CD4-positive, alpha-beta T cell treated with Interleukin-4 for 4 hours (primary cell): ENCODE measurements at places on chromosomes 1 and 21.

DNA sequence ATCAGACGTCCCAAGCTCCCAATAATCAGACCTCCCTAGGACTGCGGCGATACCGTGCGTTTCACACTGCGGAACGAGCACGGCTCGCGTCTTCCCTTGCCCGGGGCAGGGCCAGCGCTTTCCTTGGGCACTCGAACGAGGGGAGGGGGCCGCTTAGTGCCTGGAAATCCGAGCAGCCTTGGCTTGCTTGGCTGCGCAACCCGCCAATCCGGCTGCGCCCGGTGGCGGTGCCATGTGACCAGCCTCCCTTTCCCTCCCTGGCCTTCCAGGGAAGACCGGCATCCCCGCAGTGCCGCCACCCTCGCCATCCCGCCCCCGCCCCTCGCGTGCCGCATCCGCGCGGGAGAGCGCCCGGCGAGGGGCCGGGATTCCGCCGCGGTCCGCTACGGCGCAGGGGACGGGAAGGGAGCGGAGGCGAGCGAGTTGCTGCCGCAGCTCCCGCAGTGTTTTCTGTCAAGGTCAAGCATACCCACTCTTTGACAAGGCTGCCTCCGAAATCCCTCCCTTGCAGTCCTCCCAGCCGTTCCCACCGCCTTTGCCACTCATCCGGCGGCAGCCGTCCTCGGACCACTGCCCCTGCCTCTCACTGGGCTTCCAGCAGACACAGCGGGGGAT is 8.3 kb upstream of the RNF19B start:
- DNase-seq: no peak

DNA sequence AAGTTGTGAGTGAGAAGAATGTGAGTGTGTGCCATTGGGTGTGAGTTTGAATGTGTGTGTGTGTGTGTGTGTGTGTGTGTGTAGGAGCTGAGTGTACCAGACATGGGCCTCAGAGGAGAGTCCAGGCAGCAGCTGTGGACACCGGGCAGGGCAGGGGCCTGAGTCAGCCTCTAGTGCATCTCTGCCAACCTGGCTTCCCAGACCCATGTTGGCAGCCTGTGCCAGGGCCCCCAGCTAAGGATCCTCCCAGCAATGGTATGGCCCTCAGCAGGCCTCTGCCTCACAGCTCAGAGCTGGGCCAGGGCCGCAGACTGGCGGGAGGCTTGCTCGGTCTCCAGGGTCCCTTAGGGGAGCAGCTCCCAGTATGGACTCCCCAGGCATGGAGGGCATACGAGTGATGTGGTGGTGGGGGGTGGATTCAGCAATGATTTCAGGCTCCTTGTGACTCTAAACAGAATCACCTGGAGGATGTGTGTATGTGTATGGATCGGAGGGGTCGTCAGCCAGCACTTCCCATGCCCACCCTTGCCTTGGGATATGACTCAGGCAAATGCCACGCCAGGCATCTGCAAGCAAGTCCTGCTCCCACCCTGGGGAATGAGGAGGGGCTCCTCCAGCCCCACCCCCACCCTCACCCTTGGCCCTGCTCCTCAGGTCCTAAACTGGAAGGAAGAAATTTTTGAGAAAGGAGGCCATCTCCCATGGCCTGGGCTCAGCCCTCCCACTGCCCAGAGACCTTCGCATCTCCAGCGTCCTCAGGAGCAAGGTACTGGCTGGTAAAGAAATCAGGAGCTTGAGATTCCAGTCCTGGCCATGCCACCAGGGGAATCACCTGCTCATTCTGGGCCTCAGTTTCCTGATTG is 1.8 kb upstream of the FOXO6 start:
- DNase-seq: no peak

DNA sequence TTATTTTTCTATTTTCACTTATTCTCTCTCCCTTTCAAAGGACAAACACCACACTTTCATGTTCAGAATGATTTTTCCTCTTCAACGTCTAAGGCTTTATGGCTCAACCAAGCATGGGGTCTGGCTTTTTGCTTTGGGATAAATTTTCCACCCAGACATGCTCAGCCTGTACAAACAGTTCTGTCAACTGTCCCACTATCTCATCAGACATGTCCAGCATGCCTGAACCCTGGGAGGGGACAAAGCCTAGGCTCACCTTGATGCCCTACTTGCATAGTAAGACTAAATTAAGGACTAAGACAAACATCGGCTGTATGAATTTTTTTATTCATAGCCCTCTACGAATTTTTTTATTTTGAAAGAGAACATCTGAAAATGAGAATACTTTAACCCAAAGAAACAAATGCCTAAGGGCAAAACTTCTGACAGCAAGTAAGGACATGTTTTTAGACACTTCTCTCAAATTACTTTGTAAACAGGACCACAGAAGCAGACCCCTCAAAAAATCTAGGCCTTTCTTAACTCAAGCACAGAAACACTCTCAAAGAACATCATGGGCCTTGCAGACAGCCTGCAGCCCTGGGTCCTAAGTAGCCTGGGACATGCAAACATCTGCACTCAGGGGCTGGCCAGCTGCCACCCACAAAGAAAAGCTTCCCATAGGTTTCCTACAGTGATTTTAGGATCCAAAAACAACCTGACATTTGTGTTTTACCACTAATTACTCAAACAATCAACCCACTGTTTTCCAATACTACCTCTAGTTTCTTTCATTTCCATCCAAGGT is 72.3 kb upstream of the PALMD start:
- DNase-seq: no peak

DNA sequence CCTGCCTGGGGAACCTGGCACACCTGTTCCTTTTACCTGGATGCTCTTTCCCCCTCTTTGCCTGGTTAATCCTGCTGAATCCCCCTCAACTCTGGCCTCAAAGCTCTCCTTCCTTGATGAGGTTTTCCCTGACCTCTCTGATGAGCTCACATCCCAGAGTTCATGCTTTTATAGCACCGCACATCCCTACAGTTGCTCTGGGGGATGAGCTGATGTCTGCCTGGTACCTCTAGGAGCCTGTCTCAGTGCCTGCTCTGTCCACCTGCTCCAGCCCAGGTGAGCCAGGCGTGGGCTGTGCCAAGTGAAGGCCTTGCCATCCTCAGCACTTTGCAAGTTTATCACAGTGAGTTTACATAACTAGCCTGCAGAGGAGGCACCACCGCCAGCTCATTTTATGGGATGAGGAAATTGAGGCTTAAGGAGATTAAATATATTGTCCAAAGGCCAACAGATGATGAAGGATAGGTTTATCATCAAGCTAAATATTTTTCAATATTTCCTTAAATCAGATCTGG is 58.6 kb upstream of the TMPRSS2 start:
- DNase-seq: no peak

DNA sequence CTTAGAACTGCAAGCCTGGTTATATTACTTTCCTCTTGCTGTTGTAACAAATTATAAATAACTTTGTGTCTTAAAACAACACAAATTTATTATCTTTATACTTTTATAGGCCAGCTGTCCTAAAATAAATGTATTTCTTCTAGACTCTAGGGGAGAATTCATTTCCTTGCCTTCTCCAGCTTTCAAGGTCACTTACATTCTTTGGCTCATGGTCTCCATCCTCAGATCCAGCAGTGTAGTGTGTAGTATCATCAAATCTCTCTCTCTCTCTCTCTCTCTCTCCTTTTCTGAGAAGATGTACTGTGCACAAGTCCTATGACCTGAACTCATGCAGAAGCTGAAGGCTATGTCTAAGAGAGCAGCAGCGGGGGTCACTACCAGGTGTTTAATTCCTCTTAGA is 1510.6 kb downstream of the MRPL39 start:
- DNase-seq: no peak

DNA sequence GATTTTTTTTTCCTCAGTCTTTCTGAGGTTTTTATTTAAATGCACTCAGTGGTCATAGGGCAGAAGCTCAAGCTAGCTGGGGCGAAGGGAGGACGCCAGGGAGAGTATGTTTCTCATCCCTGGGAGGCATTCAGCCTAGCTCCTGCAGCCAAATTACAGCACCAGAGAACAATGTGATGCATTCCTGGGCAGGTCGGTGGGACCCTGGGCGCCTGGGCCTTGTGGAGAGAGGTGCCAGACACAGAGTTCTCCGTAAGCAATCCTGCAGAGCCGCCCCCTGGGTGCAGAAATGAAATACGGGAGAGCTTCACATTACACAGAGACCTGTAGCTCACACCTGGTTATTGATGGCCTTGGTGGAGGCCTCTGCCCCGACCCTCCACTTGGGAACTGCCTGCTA is 15.5 kb downstream of the WNT2B start:
- DNase-seq: no peak

GRCh38 chr1:182779530-182779929 is 10.0 kb upstream of the NPL start:
- DNase-seq: no peak

DNA sequence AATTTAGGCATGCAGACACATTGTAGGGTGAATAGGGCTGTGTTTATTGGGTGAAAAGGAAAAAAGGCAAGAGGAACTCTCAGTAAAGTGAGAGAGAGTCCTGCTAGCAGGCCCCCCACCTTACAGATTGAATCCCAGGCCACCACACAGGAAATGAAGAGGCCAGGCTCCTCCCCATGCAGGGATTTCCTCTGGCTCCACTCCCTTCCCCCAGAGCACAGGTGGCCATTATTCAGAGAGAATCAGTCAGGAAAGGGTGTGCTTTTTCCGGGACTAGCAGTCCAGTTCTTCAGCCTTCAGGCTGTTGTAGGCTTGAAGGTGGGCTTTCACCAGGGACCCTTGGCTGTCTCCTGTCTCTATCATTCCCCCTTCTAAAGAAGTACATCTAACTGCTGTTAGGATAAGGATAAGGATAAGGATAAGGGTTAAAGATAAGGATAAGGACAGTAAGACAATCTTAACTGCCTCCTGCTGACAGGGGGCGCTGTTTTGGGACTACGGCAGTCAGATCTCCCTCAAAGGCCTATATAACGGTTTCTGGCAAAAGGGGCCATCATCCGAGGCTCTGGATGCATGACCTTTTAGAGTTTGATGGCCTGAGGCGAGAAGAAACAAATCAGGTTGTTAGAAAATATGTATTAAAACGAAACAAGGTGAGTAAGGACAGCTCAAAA is 26.3 kb downstream of the ZNF648 start:
- peak; percentile 5 for DNase-seq

- no peak for DNase-seq
These were observed 1378.4 kb upstream of the ADGRL4 start for GRCh38 chr1:80384959-80385358.

DNA sequence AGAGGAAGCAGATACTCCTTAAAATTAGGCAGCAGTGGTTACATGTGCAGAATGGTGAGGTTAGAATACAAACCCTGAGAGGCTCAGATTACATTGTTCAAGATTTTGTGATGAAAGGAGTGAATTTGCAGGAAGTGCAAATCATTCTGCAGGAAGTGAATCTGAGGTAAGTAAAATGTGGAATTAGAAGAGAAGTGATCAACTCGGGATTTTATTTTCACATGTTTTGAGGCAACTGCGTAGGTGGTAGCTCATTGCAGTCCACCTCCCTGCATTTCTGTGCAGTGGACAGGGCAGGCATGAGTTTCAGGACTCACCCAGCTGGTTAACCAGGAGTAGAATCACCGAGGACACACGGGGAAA is 2.1 kb upstream of the PLA2G2C start:
- no peak for DNase-seq

GRCh38 chr1:173475564-173476196 is 1.5 kb upstream of the PRDX6 start:
- DNase-seq: no peak

GRCh38 chr1:67274623-67275325 is 32.9 kb upstream of the IL12RB2 start:
- peak; percentile 33 for DNase-seq

DNA sequence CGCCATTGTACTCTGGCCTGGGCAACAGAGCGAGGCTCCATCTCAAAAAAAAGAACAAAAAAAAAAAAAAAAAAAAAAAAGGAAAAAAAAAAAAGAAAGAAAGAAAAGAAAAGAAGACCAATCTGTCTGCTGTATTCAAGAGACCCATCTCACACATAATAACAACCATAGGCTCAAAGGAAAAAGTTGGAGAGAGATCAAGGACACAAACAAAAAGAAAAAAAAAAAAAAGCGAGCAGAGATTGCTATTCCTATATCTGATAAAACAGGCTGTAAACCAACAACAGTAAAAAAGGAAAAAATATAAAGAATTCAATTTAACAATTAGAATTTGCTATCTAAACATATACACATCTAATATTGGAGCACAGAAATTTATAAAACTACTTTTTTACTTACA is 150.4 kb downstream of the BRINP3 start:
- DNase-seq: no peak

DNA sequence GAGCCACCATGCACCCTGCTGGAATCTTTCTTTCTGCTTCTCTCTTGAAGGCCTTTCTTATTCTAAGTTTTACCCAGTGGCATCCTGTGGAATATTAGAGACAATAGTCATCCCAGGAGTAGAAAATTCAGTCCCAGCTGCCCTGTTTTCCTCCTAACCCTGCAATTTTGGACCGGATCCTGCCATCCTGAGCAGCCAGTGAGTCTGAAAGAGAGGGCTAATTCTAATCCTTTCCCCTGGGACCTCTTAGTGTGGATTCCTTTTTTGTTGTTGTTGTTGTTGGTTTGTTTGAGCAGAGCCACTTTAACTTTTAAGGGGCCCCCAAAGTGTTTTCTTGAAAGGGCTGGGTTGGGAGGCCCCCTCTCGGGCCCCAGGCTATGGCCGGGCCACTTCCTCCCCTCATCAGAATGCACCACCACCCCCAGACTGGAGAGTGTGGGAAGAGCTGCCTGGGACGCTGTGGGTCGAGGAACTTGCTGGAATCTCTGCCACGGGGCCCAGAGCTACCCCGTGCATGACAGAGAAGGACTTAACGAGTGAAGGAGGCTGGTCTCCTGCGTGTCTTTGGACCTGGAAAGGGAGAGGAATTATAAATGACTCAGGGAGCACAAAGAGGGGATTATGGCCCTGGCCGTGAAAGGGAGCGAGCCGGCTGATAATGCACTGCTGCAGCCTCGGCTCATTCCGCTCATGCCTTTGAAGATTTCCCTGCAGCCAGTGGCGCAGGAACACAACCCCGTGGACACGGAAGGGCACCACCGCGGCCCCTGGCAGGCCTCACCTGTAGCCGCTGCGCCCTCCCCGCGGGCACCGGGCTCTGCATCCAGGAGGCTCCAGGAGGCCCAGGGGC is 81.0 kb upstream of the AKT3 start:
- DNase-seq: no peak

GRCh38 chr1:23371987-23372880 is 2.6 kb upstream of the ZNF436 start:
- DNase-seq: no peak

DNA sequence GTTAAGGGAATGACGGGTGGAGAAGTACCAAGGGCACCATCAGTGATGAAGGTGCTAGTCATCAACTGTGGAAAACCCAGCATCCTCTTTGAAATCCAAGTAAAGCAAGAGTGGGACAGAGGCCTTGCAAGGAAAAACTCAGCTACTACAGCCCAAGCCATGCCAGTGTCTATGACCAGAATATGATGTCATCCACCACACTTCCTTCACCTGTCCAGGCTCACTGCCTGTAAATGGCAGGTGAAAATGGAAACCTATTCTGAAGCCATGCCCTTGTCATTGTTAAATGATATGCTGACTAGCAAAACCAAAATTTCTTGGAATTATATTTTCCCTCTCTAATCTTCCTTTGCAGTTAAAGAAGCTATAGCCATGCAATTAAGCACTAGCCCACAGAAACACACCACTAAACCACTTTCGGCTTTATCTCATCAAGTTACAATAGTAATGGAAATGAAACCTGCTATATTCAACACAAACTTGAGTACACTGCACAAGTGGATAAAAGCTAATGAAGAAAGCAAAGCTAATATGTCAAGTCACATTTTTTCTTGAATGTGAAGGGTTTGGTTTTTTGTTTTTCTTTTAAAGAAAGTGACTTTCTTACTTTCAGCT is 96.3 kb upstream of the RALGPS2 start:
- DNase-seq: no peak
